ENCODE measurements at places on chromosomes 2 and 18.

DNA sequence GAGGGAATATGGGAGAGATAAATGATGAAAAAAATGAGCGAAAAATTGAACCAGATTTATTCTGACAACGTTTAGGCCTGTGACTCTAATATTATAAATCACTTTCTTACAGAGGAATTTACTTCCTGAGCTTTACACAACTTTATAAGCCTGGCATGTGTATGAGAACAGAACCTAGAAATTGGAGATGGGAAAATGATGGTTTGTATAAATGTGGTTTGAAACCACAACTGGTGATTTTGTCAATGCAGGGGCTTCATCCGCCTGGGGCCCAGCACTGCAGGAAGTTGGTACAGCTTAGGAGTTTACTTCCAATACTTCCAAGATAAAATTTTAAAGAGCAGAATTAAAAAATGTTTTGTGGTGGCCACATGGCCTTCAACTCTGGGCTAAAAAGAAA, 82.3 kb downstream of the VAPA start:
- DNase-seq = no peak

- DNase-seq = no peak
Observed at GRCh38 chr2:195472501-195473234, 184.4 kb upstream of the SLC39A10 start.

DNA sequence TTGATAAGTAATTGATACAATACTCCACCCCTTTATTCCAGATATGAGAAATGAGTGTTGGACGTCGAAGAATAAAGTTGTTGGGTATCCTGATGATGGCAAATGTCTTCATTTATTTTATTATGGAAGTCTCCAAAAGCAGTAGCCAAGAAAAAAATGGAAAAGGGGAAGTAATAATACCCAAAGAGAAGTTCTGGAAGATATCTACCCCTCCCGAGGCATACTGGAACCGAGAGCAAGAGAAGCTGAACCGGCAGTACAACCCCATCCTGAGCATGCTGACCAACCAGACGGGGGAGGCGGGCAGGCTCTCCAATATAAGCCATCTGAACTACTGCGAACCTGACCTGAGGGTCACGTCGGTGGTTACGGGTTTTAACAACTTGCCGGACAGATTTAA, 26.3 kb downstream of the B3GNT2 start:
- DNase-seq = no peak

GRCh38 chr18:77254711-77255405, 5.2 kb downstream of the GALR1 start:
- no peak for DNase-seq

DNA sequence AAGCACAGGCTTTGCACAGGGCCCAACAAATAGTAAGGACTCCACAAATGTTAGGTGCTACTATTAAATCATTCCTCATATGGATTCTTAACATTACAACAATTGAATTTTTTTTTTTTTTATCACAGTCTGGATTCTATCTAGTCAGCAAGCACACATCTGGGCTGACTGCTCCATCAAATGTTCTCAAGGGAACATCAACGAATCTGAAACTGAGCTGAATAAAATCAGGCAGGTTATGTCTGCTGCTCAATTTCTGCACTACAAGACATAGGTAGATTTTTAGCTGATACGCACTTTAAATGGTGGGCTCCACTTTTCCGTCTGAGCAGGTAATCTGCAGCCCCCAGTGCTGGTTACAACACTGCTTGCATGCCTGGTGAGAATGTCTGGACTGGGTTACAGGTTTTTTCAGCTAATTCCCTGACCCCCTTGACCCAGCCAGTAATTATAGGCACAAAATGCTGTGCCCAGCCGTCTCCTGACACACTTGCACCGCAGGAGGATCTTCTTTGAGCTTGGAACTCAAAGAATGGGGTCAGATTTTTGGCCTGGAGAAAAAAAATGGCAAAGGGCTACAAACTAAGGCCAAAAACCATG, 44.6 kb downstream of the ADD2 start:
- DNase-seq = no peak

GRCh38 chr18:68548904-68549870, 165.7 kb downstream of the TMX3 start:
- no peak for DNase-seq

DNA sequence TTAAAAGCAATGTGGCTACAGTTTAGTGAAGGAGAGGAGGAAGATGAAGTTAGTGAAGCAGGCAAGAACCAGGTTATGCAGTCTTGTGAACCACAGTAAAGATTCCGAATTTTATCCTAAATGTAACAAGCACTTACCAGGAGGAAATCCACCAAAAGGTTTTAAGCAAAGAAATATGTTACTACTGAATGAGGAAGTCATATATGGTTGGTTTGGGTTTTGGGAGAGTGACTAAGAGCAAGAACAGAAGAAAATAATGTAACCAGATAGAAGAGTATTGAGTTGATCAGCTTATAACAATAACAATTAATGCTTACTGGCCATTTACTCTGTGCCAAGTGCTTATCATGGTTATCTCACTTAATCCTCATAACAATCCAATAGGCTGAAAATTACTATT, 1.9 kb downstream of the USP37 start:
- DNase-seq = no peak
